ENCODE measurements at places on chromosomes 7 and 10.

DNA sequence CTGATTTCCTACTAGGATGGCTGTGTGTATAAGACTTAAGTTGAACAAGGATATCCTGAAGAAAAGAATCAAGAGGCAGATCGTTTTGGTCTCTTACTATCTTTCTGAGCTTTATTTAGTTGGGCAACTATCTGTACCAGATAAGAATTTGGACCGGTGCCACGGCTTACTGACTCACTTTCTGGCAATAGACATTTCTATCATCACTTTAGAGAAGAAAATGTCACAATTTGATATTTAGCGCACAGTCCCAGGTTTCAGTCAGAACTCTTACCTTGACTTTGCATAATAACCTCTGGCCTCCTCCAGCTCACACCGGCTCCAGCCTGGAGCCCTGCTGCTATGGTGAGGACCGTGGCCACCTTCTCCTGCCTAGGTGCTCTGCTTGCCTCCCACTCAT, 218.2 kb upstream of the MDFIC start:
- peak; percentile 16 for DNase-seq

GRCh38 chr10:101050208-101051069, 11.3 kb upstream of the KAZALD1 start:
- peak; percentile 69 for DNase-seq

GRCh38 chr10:78280604-78281003, 246.9 kb downstream of the RPS24 start:
- no peak for DNase-seq

GRCh38 chr7:94178230-94178629, 174.1 kb upstream of the BET1 start:
- no peak for DNase-seq

DNA sequence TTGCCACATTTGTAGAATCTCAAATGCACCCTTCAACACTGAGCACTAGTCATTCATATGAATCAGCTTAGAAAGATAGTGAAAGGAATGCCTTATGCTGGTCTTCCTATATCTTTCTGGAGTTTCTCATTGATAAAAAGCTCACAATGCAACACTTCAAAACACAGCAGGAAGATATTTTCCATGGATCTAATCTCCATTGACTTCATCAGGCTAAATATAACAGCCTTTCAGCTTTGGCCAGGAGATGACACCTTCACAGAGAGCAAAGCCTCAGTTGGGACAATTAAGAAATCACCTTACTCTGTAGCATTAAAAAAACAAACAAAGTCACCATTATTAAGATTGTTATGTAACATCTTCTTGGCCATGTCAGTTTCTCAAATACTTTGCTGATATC, 6.7 kb downstream of the NRP1 start:
- no peak for DNase-seq

DNA sequence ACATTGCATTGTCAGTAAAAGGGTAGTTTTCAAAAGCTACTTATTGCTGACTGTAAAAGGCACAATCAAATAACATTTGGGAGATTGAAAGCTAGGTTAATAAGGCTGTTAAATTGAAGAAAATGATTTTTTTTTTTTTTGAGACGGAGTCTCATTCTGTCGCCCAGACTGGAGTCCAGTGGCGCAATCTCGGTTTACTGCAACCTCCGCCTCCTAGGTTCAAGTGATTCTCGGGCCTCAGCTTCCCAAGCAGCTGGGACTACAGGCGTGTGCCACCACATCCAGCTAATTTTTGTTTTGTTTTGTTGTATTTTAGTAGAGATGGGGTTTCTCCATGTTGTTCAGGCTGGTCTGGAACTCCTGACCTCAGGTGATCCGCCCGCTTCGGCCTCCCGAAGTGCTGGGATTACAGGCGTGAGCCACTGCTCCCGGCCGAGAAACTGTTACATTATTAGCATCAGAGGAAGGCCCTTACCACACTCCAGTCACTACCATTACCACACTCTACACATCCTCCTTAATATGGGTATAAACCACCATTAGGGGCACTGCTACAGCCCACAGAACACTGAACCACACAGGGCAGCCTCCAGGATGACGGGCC, 1.0 kb downstream of the CYP51A1 start:
- peak; percentile 37 for DNase-seq

DNA sequence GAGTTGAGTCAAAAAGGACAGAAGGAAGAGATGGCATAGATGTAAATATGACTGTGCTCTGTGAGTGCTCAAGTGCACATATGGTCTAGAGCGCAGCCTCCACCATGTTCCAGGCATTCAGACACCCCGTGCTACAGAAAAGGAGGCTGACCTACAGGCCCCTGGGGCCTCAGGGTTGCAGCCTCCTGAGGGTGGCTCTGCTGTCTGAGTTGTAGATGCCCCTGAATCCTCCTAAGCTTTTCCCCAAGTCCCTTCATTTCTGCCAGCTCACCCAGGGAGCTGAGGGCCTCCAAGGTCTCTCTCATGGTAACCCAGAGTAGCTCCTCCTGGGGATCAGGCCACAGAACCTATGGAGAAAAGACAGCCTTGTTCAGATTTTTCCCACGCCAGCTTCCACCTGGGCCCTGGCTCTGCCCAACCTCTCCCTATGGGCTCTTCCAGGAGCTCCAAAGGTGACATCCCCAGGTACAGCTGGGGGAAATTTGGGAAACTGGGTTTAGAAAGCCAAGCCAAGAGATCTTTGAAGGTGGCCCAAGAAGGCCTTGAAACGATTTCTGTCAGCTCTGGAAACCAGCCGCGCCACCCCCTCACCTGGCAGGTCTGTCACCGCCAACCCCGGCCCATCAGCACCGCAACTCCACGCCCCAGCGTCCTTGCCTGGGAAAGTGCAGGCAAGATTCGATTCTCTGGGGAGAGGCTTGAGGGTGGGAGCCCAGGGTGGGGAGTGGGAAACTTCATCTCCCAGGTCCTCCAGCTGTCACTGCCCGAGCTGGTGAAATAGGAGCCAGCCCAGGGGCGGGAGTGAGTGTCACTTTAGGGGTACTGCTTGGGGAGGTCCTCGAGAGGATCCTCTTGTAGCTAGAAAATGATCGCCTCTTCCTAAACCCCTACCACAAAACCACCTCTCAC, 2.4 kb downstream of the ZNF467 start:
- peak; percentile 73 for DNase-seq

DNA sequence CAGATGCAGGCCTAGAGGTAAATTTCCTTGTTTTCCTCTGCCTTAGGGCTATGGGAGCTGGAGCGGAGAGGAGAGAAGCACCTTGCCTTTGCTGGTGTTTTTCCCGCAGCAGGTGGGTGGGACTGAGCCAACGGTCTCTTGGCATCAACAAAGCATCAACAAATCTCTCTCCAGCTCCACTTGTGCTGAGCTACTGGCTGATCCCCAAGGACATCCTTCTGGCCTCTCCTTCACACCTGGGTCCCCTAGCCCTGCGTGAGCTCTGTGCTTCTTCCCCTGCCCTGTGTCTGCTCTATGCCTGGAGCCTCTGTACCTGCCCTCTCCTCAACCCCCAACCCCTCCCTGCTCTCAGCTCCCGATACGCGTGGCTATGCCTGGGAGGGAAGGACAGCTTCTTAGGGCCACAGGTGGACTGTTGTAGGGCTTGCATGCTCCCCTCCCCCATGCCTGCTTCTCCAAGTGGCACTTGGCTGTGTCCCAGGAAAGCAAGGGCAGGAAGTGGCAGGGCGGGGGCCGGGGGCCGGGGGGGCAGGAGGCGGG, 3.2 kb upstream of the CLDN4 start:
- DNase-seq, result peak; percentile 87

GRCh38 chr10:119500821-119501220, 41.7 kb downstream of the RGS10 start:
- no peak for DNase-seq

GRCh38 chr7:47310020-47310419, 271.9 kb downstream of the TNS3 start:
- no peak for DNase-seq

GRCh38 chr10:83908506-83908905, 230.8 kb upstream of the GHITM start:
- DNase-seq, result no peak

DNA sequence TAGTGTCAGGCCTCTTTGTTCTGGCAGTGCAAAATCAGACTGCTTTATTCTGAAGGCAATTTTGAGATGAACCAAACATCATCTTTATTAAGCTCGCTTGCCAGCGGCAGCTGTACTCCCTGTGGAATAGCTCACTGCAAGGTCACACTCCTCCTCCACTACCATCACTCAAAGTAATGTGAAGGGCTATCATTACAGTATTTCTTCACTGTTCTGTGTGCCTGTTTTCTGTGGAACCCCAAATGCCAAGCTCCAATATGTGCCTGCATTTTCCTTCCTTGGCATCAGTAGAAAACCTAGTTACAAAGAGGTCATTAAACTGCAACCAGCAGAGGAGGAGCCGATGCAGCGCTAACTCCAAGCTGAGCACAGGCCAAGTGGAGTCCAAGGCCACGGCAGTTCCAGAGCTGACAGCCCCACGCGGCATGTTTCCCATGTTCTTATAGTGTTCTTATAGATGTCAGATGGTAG, 21.4 kb downstream of the BCCIP start:
- no peak for DNase-seq

- DNase-seq, result no peak
Measured at GRCh38 chr7:106038289-106038688, 73.8 kb downstream of the SYPL1 start.

- DNase-seq, result no peak
Measured at GRCh38 chr7:50560865-50561351, 4.3 kb downstream of the DDC start.

DNA sequence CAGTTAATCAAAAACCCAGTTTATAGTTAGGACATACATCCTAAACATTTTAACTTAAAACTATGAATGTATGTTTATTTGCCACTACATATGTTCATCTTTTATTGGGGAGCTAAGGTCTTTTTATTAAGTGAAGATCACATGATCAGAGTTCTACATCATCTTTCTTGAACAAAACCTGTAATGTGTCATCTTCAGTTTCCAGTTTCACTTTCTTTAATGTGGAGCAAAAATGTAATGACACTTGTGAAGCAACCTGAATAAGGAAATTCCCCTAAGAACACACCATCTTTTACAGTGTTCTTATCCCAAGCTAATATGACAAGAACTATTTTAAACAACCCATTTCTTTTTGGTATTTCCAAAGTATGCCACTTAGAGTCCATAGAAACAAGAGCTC, 166.7 kb upstream of the BET1 start:
- DNase-seq, result no peak

DNA sequence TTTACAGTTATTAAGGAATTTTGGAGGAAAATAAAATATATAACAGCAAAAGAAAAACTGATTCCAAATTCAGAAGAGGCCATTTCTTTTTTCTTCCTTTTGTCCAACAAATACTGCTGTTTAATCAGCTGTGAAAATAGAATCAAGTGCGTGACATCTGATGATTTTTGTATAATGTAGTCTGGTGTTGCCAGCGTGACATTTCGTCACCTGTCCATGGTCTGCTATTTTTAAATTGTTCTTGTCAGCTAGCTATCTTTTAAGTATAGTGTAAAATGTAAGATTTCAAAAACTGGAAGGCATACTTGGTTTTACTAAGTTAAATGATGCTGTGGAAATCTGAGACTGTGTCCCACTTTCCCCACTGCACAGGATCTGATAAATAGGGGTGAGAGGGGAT, 105.9 kb downstream of the CPEB3 start:
- DNase-seq, result no peak

- no peak for DNase-seq
Measured at GRCh38 chr7:99631295-99632109, 14.8 kb downstream of the ZSCAN25 start.

DNA sequence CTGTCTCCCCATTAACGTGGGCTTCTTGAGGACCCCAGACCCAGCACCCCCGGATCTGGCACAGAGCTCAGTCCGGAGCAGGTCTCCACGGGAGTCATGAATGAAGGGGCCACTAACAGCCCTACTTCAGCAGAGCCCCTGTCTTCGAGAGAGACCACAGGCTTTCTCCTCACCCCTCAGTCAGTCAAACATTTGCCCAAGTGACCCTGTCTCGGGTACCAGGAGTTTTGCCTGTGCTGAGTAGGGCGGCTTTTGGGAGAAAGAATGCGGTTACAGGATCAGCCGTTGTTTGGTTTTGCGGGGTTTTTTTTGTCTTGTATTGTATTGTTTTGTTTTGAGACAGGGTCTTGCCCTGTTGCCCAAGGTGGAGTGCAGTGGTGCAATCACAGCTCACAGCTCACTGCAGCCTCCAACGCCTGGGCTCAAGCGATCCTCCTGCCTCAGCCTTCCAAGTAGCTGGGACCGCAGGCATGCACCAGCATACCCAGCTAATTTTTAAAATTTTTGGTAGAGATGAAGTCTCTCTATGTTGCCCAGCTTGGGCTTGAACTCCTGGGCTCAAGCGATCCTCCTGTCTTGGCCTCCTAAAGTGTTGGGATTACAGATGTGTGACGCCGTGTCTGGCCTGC, 16.5 kb downstream of the ADAP1 start:
- no peak for DNase-seq

GRCh38 chr10:114753126-114753525, 68.5 kb upstream of the FHIP2A start:
- DNase-seq, result no peak

DNA sequence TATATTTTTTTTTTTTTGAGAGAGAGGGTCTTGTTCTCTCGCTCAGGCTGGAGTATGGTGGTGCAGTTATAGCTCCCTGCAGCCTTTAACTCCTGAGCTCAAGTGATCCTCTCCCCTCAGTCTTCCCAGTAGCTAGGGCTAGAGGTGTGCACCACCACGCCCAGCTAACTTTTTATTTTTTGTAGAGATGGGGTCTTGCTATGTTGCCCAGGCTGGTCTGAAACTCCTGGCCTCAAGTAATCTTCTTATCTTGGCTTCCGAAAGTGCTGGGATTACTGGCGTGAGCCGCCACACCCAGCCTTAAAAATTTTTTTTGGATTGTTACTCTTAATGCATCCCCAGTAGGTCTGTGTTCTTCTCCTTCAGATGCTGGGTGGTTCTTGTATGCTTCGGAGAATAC, 4.2 kb downstream of the UBTD1 start:
- no peak for DNase-seq

DNA sequence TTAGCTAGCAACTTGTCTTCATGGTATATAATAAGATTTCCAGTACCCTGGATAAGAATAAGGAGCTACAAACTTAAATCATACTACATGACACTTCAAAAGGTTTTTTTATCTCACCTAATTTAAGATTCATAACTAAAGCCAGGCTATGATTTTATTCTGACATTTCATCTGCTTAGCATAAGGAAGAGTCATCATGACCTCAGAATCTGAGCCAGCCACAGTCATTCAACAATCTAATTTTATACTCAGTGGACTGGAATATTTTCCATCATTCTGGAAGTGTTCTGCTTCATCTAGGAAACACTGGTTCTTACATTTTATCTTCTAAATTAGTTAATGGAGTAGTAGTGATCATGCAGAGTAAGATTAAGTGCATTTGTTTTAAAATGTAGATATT, 102.1 kb upstream of the KCND2 start:
- no peak for DNase-seq

DNA sequence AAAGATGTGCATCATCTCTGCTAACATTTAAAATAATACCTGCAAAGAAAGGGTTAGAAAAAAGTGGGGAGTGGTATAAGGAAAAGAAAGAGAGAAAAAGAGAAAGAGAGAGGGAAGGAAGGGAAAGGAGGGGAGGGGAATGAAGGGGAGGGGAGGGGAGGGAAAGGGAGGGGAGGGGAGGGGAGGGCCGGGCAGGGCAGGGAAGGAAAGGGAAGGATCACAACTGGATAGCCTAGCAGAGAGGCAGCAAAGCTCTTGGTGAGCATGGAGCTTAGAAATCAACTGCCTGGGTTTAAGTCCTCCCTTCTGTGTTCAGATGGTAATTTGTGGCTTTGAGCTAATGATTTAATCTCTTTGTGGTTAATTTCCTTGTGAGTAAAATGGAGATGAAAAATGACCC, 5.4 kb upstream of the FAM237B start:
- DNase-seq, result no peak

Data from upper lobe of left lung (tissue), 6 donors.